Astrocyte of the hippocampus (primary cell): ENCODE measurements at places on chromosomes 11 and 22.
A peak's percentile ranks its signal among the peaks of the same experiment; 100 is the strongest.

DNA sequence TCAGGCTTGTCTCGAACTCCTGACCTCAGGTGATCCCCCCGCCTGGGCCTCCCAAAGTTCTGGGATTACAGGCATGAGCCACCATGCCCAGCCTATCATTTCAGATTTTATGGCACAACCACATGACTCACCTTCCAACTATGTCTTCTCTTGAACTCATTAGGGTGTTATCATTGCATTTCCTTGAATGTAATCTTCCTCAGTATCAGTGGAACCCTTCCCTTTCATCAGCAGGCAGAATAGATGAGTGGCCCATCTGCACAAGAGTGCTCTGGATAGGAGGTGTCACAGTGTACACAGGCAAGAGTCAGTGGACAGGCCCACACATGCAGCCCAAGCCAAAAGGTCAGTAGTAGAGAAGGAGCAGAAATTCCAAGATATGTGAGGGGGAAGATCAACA lies 29.1 kb upstream of the AQP11 start:
- DNase-seq = peak; percentile 18

DNA sequence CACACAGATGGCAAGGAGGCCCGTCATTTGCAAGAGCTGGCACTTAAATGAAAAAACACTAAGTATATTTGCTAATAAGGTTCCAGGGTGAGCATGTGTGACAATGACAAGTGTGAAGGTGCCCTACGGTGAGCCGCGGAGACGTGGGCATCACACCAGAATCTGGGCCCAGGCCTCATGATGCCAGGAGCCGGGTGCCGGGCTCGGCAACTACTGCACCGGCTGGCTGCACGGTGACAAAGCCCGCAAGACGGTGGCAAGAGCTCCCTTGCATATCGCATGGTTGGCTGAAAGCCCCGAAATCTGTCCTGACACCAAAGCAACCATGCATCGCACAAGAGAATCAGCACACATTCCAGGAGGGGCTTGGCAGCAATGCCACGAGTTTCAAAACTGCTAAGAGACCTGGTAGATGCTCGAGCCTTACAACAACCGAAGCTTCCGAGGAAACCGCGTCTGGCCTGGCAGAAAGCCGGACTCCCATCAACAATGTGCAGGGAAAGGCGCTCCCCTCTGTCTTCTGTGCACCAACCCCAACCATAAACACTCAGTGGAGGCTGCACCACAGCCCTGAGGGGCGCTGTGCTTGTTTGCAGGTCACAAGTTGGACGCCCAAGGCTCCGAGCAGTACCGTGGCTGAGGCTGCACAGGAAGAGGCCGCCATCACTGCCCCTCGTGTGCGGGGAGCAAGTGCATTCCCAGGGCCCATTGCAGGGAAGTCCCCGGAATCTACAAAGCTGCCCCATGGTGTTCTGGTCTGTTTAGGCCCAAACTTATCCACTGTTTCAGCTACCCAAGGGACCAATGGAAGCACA lies 339.7 kb downstream of the CTTN start:
- DNase-seq = no peak

DNA sequence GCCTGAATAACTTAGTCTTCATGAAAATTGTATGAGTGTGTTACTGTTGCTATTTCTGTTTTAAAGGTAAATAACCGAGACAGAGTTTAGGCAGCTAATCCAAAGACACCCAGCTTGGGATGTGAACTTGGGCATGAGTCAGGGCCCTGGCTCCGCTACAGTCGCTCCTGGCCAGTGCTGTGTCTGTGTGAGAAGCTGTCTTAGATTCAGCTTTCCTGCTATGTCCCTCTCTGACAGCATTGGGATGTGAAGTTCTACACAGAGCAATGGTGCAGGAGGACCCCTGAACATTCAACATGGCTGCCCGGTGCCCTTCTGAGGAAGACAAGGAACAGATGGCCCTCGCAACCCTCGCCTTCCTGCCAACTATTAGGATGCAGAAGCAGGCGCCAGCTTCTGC lies 49.4 kb downstream of the GALNT18 start:
- peak; percentile 37 for DNase-seq

DNA sequence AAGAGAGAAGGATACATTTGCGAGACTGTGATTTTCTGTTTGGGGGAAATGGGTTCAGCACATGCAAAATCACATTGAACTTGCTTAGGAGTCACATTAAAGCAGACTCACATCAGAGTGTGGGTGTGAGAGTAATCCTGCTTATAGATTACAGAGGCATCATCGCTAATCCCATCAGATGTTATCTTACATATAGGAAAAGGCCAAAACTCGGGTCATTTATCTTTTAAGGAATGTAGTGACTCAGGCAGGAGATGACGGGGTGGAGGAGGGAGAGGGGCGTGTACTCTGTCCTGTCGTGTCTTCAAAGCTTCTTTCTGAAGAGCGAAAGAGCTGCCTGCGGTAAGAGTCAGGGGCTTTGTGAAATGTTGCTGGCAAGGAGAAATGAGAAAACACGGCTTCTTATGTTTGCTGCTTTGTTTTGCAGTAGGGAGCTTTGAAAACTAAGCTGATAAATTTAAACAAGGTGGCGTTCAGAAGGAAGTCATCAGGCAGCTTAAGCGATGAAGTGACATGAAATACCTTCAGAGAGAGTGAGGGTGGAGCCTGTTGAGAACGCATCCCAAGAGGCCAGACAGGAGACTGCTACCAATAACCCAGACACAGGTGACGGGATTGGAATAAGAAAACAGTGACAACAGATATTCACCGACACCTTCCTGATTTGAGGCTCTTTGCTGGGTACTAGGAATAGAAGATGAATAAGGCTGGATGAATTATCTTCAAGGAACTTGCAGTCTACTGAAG lies 2.2 kb upstream of the C11orf16 start:
- peak; percentile 76 for DNase-seq

- DNase-seq = no peak
Observed at GRCh38 chr22:33397381-33397907, 339.3 kb upstream of the SYN3 start.

DNA sequence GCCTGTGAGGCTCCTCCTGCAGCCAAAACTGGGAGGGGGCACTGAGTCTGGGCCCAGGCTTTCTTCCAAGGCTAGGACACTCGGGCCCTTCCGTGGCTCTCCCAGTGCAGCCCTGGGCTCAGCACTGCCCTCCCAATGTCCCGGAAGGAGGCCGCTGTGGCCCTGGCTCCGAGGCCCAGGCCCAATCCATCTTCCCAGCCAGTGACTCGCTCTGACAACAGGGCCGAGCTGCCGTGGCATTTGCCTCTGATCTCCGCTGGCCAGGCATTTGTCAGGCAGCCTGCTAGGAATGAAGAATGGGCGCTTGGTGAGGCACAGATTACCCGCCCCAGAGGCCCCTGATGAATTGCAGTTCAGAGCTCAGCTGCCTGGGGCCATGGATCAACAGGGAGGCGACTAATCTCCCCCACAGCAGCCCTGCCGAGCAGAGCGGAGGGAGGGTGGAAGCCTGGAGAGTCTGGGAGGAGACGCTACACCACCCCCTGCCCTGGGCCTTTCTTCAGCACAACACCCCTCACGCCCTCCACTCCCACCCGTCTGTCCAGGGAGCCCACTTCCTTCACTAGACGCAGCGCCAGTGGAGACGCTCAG lies 8.3 kb downstream of the FXYD2 start:
- peak; percentile 69 for DNase-seq

GRCh38 chr11:17672469-17672868 lies 46.9 kb upstream of the MYOD1 start:
- no peak for DNase-seq

DNA sequence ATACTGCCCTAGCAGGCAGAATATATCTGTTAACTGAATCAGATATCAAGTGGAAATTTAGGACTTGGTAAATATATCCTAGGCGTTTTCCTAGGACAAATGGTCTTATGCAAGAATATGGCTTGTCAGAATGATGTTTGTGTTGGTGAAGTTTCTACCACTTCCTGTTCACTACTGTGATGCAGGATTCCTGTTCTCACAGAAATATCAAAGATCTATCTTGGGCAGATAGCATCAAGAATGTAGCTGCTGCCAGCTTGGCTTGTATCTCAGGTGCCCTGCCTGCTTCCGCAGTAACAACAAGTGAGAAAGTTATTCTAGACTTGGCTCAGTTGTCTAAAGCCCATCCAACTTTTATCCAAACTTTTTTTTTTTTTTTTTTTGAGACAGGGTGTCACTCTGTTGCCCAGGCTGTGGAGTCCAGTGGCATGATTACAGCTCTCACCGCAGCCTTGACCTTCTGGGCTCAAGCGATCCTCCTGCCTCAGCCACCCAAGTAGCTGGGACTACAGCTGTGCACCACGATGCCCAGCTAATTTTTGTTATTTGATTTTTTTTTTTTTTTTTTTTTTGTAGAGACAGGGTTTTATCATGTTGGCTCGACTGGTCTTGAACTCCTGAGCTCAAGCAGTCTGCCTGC lies 61.3 kb downstream of the PPME1 start:
- no peak for DNase-seq

GRCh38 chr11:16512899-16513241 lies 156.5 kb upstream of the SOX6 start:
- no peak for DNase-seq

DNA sequence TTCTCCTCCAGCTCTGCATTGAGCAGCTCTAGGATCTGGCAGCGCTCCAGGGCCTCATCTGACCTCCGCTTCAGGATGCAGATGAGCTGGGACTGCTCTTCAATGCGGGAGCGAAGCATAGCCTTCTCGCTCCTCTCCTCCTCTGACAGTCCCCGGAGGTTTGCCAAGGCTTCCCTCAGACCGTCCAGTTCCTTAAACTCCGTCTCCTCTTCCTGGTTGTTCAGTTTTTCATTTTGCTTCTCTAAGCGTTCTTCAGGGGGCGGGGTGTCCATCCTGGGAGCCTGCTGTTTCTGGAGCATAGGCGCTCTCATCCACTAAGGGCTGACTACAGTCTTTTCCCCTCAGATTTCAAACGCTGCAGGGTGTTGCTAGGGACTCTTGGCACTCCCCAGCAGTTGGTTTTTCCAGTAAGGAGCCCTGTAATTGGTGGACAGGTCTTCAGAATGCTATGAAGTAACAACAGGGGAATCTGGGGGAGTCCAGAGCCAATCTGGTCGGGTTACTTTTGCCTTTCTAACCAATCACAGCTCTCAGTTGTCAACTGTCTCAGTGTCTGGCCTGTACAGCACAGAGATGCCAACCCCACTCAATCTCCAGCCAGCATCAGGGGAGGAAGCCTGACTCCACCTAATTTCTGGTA lies at the start of gene CCDC89:
CCDC89 (minus strand) TSS at position 376 of the 640 bp plus-strand sequence; CDS start at position 311, 65 bp downstream.
- DNase-seq = peak; percentile 75

DNA sequence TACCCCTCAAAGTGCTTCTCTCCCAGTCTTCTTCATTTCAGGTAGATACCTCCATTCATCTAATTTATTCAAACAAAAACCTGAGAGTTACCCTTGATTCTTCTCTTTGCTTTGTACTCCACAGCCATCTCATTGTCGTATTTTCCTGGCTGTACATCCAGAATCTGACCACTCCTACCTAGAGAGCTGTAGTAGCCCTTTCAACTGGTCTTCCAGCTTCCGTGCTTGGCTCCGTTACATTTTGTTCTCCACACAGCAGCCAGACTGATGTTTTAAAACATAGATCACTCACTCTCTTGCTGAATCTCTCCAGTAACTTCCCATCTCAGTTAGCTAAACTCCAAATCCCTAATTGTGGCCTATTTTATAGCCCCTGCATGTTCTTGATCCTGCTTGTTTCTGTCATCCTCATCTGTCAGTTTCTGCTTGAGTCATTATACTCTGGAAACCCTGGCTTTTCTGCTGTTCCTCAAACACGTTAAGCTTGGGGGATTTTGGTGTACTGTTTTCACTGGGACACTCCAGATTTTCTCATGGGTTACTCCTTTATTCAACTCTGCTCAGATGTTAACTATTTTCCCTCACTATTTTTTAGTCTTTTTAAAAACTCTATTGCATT lies 7.4 kb downstream of the SPCS2 start:
- DNase-seq = no peak

GRCh38 chr11:100806296-100806695 lies 119.2 kb downstream of the ARHGAP42 start:
- DNase-seq = no peak

- no peak for DNase-seq
Observed at GRCh38 chr11:73663604-73664495, 17.5 kb downstream of the PLEKHB1 start.

GRCh38 chr11:68677432-68677831 lies 6.9 kb upstream of the GAL start:
- peak; percentile 91 for DNase-seq

DNA sequence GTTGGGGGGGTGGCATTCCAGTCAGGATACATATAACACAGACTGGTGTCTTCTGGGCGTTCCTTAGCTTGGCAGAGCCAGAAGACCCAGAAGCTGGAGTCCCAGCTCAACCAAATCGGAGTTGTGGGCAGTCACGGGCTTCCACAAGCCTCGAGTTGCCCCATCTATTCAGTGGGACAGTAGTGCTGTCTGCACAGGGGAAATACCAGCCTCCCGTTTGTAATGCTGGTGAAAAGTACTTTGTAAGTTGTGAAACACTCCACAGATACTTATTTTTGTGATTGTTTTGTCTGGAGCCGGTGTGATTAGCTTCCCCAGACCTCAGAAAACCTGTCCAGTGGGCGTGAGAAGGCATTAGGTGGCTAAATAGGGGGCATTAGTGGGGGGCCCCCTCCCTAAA lies 13.6 kb downstream of the DGKZ start:
- DNase-seq = no peak

GRCh38 chr11:17751558-17751957 lies 17.0 kb downstream of the KCNC1 start:
- no peak for DNase-seq
